Amniotic stem cell (primary cell): ENCODE measurements at places on chromosomes 6 and 20.

- no peak for DNase-seq
These were observed 23.6 kb upstream of the TCFL5 start for GRCh38 chr20:62885046-62885895.

GRCh38 chr6:5305968-5306626, 44.8 kb downstream of the FARS2 start:
- no peak for DNase-seq

- DNase-seq = no peak
These were observed 1.5 kb downstream of the SALL4 start for GRCh38 chr20:51800872-51801121.

- DNase-seq = no peak
These were observed 4.5 kb upstream of the FOXC1 start for GRCh38 chr6:1605004-1605892.

DNA sequence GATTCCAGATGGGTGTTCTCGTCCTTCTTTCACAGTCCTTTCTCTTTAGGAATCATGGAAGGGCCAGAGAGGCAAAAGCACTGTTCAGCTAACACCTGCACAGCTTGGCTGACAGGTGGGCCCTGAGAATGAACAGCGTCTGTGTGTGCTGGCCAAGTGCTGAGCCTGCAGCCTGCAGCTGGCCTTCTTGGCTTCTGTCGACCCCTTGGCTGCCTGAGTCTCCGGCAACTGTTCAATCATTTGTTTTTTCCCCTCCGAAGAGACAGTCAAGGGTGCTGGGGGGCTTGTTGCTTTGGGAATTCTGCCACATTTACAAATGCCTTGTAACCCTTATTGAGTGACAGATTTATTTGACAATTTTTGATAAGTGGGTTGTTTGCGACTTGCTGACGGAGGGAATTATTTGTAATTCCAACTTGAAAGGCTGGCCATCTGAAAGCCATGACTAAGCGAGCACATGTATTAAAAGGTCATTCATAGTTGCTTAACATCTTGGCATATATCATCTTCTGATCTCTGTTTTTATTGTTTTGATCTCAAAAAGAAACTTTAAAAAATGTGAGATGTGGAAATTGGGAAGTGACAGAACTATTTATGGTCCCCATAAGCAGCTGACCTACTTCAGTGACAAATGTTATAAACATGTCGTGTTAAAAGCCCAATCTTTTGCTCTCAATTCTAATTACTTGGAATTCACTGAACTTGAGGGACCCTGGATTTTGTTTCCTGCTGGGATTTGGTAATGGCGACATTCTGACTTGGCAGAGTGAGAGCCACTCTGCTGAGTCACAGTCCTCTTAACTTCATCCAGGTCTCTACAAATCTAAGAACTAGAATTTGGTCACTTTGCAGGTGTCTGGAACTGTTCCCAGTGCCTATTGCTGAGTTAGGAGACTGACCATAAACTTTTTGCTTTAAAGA, 41.9 kb upstream of the FERMT1 start:
- no peak for DNase-seq

GRCh38 chr20:50153153-50153499, 397 bp downstream of the PEDS1 start:
- no peak for DNase-seq

DNA sequence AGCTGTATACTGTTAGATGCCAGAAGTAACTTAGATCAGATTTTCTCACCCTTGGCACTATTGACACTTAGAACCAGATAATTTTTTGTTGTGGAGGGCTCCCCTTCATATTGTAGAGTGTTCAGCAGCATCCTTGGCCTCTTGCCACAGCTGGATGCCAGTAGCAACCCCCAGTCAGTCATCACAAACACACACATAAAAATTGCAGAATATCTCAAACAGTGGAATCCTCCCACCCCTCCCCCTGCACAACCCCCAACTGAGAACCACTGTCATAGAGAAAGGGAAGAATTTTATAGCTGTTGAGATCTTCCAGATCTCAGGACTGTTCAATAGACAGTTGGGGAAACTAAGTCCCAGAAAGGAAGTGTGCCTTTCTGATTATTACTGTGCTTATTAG, 81.2 kb upstream of the VSTM2L start:
- DNase-seq = no peak

DNA sequence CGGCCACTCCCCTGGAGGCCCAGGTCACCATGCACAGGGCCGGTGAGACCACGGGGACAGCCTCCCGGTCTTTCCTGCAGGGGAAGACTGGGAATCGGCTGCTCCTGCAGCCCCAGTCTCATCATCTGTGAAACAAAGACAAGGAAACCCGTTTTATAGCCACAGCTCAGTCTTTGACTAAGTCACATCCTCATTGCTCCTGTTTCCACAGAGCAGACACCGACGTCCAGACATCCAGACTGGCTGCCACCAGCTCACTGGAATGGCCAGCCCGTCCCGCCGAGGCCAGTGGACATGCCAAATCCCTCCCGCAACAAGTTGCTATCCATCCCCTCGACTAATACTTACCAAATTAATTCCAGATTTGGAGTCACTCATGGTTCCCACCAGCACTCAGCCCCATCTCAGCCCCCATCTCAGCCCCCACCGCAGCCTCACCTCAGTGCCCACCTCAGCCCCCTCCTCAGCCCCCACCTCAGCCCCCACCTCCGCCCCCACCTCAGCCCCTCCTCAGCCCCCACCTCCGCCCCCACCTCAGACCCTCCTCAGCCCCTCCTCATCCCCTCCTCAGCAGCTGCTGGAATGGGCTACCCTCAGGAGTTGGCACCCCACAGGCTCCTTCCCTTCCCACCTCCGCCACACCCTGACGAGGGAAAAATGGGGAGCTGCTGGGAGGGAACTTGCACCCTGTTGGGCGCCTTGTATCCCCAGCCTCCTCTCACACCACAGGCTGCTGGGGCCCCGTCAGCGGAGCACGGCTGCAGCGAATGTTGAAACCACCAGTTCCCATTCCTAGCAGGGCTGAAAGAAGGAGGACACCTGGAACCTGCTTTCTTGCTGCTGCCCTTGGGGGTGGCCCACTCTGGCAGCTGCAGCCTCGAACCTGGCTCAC, 48.7 kb downstream of the YTHDF1 start:
- no peak for DNase-seq

GRCh38 chr6:32459781-32460424, 20.2 kb downstream of the HLA-DRA start:
- DNase-seq = no peak

DNA sequence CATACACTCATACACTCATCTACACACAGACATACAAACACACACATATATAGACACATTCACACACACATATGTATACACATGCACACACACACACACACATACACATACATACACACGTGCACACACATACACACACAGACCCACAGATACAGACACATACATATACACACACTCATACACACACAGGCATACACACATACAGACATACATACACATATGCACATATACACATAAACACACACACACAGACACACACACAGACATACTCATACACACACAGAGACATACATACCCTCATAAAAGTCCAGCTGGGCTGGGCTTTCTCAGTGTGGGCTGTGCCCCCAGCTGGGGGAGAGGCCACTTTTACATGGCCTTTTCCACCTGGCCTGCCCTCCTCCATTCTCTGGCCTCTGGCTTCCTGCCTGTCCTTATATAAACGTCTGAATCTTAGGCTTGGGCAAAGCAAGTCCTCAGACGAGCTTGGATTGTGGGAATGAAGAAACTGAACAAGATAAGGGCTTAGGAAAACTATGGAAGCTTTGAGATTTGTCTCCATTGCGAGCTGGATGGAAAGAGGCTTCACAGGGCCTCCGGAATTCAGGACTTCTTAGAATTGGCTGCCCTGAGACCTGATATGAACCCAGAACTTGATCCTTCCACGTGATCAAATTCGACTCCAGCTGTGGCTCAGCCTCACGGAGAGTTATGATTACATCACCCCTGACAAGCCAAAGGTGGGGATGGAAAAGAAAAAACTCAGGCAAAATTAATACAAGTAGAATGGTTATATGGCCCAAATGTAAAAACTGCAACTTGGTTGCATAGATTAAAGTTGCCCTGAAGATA, 22.5 kb upstream of the CST3 start:
- no peak for DNase-seq

DNA sequence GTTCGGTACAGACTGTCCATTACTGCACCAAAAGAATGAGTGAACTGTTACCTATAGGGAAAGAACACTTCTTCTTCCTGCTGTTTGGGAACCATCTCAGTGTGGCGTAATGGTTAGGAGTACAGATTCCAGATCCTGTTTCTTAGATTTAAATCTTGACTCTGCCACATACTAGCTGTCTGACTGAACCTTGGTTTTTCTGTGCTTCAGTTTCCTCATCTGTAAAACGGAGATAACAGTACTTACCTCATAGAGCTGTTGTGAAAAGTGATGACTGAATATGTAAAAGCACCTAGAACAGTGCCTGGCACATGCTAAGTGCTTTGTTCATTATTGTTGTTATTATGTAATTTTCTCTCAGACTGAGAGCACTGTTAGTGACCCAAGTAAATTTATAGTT, 39.8 kb downstream of the STX11 start:
- DNase-seq = no peak

GRCh38 chr6:46134216-46134615, 4.4 kb downstream of the ENPP4 start:
- no peak for DNase-seq

GRCh38 chr6:169530752-169531123, 171.1 kb downstream of the WDR27 start:
- no peak for DNase-seq

DNA sequence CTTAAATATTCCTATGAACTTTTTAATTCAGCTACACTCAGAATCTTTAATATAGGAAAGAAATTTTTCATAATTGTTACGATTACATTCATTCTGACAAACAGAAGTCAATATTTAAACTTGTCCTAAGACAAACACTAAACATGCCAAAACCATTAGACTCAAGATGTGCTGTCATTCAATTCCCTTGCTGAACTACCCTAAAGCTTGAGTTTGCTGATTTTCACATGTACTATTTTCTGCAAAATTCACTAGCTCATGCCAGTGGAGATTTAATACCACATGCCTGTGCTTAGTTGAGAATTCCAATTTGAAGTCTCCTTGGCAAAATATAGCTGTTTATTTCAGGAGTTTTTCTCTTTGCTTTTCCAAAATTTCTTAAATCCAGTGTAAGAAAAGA, 448.0 kb downstream of the COL12A1 start:
- no peak for DNase-seq

DNA sequence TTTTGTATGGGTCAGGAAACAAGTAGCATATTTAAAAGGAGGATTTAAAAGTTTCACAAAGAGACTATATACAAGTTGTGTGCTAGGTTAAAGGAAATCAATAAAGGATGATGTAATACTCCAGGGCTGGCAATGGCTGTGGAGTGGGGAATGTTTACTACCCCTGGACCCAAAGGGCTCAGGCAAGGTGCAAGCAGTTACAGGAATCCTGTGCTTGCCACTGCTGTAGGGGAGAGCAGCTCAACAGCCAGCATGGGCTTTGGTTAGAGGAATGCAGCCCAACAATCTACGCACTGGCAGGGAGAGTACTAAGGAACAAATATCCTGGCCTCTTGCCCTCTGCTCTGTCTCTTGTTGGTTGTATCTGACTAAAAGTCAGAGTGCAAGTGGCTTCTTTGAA, 1642.2 kb downstream of the KHDRBS2 start:
- DNase-seq = no peak

DNA sequence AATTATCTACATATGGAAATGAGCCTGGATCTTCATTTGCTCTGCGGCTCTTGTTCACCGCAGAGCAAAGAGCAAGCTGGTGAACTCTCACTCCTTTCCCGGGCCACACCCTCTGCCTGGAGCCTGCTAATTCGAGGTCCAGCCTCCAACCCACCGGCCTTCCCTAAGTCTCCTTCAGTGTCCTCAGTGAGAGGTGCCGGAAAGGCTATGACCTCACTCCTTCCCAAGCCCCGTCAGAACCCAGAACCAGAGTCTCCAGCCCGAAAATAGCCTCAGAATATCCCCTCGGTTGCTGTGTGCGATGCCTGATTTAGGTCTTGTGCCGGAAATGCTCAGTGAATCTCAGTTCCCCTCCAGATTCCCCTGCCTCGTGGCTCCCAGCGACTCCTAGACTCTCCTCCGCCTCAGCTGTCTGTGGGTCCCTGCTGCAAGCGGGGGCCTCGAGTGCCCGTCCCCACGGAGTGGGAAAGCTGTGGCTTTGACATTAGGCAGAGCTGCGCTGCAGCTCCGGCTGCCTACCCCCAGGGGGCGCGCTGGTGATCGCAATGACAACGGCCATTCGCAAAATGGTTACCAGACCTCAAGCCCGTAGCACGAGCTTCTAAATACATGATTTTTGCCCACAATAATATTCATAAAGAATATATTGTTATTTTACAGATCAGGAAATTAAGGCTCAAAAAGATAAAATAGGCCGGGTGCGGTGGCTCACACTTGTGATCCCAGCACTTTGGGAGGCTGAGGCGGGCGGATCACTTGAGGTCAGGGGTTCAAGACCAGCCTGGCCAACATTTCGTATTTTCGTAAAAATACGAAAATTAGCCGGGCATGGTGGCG, 4.1 kb upstream of the BNIP5 start:
- DNase-seq = peak; percentile 3

DNA sequence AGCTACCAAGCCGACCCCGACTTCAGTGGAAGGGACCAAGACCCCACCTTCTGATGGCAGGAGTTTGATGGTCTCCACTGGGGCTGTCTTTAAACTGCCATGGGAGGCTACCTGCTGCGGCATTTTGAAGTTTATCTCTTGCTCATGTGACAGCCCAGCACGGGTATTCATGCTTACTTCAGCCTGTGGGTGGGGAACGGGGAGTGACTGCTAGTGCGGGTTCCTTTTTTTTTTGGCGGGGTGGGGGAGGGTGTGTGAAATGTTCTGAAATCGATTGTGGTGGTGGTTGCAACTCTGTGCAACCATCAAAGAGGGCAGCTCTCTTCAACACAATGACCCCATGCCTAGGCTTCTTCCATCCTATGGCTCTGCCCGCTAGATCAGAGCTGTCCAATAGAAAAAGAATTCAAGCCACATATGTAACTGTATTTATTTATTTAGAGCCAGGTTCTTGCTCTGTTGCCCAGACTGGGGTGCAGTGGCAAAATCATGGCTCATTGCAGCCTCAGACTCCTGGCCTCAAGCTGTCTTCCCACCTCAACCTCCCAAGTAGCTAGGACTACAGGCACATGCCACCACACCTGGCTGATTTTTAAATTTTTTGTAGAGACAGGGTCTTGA, 53.7 kb downstream of the PPP1R16B start:
- no peak for DNase-seq

DNA sequence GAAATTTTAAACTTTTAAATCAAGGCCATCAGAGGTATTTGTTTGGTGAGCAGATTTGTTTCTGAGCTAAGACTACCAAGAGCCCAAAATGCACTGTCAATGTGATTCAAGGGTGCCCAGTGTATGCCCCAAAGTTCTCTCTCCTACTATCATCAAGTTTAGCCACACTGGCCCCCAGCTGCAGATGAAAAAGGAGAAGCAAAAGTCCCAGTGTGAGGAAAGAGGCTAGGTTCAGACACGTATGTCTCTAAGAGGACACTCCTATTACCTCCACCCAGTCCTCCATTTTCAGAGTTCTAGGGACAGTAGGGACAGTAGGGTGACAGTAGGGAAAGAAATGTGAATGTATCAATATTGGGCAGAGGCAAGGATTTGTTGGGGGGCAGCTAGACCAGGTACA, 230.8 kb downstream of the CD83 start:
- no peak for DNase-seq

- DNase-seq = peak; percentile 9
These were observed 44.3 kb downstream of the MARCKS start for GRCh38 chr6:113901482-113901881.
